ENCODE measurements at places on chromosomes 4 and X.

DNA sequence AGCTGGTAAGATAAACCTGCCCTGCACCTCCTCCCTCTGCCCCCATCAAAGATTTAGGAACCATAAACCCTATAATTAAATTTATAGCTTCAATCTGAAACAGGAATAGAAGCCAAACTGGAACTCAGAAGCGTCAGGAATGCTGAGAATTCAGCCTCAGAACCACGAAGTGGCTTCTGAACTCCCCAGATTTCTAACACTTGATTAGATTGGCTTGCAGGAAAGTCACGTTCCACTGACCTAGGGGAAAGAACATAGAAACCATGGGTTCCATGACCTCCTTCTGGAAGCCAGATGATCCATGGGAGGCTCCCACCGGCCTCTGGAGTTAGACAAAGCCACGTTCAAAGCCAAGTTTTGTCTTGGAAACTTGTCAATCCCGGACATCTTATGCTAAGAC lies 356.5 kb downstream of the MID1IP1 start:
- no peak for DNase-seq

DNA sequence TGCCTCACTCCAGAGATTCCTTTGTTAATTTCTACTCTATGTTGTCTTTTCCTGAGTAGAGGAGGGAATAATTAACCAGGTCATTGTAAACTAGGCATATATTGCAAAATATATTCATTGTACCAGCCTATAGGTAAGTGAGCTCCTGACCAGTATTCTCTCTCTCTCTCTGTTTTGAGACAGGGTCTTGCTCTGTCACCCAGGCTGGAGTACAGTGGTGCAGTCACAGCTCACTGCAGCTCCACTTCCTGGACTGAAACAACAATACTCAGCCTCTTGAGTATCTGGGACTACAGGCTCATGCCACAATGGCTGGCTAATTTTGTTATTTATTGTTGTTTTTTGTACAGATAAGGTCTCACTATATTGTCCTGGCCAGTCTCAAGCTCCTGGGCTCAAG lies 198.3 kb downstream of the ARAP2 start:
- DNase-seq = no peak

GRCh38 chrX:15882704-15883539 lies 28.3 kb upstream of the AP1S2 start:
- no peak for DNase-seq

GRCh38 chrX:135382260-135382659 lies 39.5 kb upstream of the SMIM10L2A start:
- no peak for DNase-seq

DNA sequence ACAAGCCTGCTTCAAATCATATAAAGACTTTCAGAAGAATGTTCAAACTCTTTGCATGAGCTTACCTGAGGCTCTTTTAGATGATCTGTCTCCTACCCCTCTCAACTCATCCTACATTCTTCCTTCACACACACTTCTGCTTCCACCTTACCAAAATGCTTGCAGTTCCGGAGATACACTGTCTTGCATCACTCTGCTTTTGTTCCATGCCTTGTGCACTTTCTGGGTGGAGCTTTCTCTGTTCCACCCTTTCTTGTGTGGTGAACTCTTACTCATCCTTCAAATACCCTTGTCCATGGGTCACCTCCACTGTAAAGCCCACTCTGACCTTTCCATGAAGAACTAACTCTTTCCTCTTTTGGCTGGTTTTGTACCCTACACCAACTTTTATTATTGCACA lies 18.4 kb upstream of the MGST2 start:
- no peak for DNase-seq

DNA sequence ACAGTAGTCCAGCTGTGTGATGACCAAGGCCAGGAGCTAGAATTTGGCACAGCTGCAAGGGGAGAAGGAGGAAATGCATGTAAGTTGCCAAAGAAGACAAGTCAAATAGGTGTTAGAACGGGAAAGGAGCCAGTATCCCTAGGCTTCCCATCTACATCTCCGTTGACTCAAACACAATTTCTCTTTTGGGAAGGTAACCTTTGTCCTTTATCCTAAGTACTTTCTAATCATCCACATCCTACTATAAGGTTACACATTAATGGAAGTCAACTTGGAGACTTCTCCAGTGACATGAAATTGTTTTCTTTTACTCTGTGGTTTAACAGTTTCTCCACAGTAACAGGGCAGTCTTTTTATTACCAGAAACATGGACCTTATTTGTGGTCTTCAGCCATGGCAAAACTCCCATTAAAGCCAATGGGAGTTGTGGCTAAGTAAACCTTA lies 620.0 kb downstream of the ANKRD50 start:
- no peak for DNase-seq

- peak; percentile 77 for DNase-seq
These were observed 18.2 kb downstream of the ELF4 start for GRCh38 chrX:130091980-130092522.
